ENCODE measurements at places on chromosomes 6 and 20.
A peak's percentile ranks its signal among the peaks of the same experiment; 100 is the strongest.

DNA sequence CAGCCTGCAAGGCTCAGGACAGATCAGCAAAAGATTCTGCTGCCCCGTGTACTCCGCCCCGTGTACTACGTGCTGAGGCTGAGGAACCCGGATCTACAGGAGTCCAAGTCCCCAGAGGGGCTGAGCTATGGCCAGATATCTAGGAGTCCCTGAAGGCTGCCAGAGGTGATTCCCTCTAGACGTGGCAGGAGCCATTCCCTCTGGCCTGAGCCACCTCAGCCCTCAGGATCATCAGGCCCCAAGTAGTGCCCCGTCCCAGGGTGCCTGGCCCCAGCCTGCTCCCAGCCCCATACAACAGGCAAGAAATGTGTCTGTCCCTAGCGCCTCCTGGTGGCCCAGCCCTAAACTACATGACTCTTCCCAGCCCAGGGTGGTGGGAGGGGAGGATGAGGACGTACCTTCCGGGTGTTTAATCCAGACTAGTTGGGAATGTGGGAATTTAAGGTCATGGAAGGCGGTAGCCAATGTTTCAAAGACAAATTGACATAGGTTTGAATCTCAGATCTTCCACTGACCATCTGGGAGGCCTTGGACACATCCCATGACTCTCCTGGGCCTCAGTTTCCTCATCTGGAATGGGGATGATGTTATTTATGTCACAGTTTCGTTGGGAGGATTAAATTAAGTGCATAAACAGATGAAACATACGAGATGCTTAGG is 49.4 kb upstream of the PTPN1 start:
- DNase-seq = peak; percentile 73

DNA sequence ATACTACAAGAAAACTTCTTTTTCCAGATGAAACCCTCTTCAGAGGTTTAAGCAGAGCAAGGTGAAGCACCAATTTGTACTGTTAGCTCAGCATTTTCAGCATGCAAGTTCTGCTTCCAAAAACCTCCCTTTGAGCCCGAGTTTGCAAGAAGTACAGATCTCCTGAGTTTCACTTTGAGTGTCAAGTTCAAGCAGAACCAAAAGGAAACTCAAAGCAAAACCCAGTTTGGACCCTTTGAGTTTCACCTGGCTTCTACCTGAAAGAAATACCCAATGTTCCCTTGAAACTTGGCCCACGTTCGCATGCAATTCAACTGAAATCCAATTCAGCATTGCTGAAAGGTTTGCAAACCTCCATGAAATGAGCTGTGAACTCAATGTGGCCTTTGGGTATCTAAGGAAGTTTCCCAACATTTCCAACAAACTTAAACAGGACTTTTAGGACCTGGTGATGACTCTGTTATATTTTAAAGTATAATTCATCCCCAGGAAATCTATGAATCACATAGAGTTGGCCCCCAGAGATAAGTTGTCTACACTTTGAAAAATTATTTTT is 62.9 kb upstream of the HBS1L start:
- no peak for DNase-seq

DNA sequence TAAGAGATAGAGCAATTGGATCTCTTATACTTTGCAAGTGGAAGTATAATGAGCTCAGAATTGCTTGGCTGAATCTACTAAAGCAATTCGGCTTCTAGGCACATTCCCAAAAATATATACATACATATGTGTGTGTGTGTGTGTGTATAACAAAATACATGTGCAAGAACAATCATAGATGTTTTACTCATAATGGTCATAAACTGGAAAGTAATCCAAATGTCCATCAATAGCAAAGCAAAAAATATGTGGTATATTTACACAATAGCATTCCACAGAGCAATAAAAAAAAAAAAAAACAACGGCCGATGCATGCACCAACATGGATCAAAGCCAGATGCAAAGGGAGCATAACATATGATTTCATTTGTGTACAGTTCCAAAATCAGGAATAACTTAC is 707.9 kb downstream of the RFPL4B start:
- DNase-seq = no peak

- no peak for DNase-seq
Measured at GRCh38 chr6:79783670-79784394, 152.7 kb downstream of the SH3BGRL2 start.

DNA sequence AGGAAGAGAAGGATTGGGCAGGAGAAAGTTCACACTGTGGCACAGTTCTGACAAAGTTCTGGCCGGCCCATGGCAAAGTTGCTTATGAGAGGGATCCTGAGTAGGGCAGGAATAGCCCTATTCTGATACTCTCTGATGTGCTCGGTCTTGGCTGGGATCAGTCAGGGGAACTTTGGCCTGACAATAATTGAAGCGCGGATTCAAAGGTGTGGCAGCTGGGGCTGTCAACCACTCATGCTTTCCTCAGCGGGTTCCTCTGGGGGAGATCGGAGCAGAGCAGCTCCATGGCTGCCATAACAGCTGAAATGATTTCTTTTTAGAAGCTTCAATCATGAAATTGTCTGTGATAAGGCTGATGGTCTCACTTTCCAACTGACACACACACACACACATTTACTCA is 714.1 kb downstream of the DHX35 start:
- no peak for DNase-seq

GRCh38 chr20:44858606-44859360 is 26.7 kb upstream of the YWHAB start:
- DNase-seq = no peak

DNA sequence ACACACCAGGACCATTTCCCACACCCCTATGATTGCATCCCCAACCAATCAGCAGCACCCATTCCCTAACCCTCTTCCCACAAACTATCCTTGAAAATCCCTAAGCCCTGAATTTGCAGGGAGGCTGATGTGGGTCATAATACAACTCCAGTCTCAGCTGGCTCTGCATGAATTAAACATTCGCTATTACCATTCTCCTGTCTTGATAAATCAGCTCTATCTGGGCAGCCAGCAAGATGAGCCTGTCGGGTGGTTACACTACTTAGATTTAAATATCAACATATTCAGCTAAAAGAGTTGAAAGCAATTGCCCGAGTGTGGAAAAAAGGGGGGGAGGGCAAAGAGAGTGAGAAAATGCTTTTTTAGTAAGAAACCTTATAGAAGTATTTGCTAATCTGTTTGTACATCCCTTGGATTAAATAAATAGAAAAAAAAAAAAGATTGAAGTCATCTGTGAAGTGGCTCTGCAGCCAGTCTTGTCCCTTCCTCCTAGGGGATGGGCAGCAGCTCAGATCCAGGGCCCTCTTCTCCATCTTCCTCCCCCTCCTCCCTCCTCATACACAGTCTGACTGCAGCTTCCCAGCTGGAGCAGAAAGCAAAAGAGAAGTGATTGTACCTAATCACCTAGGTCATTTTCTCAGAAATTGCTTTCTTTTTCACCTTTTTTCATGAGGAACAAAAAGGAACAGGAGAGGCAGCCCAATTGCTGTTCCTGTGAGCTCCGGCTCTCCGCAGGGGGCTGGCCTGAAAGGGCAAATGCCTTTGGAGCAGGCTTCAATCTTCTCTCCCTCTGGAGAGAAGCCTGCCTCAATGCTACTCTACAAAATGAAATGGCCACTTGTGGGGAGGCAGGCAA is 356.6 kb upstream of the SULF2 start:
- no peak for DNase-seq

All from RPMI8226 (cell line).